ENCODE measurements at places on chromosomes 2 and 18.

DNA sequence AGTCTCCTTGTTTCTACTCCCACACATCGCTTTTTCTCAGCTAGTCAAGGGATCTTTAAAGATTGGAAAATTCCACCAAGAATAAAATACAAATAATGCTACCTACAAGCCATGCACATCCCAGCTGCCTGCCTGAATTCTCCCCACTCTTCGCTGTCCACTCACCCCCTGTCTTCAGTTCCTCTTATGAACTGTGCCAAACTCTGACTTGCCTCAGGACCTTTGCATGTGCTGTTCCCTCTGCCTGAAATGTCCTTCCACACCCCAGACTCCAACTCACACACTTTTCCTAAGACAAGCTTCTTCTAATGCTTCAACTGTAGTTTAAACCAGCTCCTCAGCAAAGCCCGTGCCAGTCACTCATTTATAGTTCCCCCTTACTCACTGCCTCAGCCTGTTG lies 260.0 kb downstream of the NAPG start:
- no peak for DNase-seq

DNA sequence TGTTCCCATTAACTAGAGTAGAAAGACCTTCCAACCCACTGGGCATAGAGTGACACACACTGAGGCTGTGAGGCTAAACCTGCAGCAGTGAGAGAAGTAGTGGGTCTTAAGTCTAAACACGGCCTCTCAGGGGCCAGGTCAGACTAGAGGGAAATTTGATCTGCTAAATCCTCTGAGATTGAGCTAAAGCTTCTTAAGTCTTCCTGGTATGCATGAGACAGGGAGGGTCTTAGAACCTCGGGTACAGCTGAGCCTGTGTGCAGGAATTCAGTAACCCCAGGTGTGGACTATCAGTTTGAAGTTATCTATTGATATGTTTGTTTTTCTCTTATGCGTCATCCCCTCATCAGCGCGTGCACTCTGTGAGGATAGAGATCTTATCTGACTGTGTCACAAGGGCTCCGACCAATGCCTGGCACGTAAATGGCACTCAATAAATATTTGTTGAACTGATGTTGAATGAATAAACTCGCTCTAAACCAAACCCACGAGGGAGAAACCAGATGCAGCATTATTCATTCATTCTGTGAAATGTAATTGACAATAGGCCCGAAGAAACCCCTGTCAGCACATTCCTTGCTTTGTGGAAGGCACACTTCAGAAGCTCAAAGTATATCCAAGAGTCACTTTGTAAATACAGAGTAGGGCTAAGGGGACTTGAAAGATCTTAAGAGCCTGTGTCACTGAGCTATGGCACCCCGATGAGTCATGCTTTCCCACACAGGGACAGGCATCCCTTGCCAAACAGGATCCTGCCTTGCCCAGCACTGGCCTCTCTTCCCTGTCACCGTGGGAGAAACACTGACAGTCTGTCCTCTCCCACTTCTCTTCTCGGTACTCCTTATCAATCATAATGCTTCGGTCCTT lies 21.7 kb upstream of the RAB10 start:
- DNase-seq = peak; percentile 60

DNA sequence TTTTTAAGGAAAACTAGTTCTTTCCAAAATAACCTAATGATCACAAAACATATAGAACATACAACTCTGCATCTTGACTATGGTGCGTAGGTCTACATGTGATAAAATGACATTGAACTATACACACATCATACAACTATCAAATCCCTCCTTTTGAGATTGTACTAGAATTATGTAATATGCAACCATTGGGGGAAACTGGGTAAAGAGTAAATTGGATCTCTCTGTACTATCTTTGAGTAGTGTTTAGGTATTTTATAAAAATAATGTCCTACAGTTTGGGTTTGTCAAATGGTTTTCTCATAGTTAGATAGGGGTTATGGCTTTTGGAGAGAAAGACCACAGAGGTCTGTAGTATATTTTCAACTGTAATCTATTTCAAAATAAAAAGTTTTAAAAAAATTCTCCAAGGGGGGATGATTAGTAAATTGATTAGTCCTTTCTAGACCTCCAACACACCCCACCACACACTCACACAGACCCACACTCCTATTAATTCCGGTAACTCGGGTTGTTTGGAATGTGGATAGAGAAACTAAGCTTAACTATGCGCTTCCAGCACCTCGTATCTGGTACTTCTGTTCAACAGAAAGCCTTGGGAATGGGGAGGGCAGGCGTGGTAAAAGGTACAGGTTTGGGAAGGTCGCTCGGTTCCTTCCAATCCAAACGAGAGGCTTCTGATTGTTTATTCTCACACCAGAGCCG lies 695 bp upstream of the BIRC6 start:
- no peak for DNase-seq

DNA sequence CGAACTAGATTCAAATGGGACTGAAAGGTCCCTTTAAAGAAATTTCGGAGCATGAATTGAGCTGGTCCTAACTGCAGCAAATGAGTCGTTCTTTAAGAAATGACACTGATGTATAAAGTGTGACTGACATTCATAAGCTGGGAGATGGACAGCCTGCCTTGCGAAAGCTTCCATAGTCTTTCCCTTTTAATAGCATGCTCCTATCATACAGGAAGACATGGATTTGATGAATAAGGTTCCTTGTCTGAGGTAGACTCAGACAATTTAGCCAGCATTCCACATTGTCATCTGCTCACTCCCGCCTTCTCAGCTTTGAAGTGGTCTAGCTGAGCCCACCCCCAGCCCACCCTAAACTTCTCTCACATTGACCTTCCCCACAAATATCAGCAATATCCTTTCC lies 264.9 kb downstream of the TSN start:
- no peak for DNase-seq

DNA sequence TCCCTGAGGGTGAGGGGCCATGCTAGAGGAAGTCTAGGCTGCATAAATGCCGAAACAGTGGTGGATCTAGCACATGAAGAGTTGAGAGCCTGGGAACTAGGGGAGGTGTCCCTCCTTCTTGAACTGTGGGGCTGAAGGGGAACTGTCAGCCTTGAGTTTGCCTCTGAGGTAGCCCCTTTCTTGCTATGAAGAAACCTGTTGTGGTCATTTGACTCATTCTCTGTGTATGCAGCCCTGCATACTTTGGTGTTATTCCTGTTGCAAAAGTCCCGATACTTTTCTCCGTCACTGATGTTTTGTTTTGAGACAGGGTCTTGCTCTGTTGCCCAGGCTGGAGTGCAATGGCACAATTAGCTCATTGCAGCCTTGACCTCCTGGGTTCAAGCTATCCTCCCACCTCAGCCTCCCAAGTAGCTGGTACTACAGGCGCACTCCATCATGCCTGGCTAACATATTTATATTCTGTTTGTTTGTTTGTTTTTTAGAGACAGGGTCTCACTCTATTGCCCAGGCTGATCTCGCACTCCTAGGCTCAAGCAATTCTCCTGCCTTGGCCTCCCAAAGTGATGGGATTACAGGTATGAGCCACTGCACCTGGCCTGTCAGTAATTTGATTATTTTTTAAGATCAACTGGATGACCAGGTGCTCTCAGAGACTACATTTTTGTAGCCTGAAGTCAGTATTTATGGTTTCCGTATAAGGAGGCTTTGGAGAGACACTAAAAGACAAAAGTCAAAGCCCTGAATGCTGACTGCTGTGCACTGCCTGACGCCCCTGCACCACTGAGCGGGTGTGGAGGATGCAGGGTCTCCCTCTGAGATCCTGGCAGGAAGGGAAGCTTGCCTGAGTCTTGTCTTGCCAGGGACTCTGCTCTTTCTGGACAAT lies 126.0 kb upstream of the MSH6 start:
- DNase-seq = peak; percentile 80

DNA sequence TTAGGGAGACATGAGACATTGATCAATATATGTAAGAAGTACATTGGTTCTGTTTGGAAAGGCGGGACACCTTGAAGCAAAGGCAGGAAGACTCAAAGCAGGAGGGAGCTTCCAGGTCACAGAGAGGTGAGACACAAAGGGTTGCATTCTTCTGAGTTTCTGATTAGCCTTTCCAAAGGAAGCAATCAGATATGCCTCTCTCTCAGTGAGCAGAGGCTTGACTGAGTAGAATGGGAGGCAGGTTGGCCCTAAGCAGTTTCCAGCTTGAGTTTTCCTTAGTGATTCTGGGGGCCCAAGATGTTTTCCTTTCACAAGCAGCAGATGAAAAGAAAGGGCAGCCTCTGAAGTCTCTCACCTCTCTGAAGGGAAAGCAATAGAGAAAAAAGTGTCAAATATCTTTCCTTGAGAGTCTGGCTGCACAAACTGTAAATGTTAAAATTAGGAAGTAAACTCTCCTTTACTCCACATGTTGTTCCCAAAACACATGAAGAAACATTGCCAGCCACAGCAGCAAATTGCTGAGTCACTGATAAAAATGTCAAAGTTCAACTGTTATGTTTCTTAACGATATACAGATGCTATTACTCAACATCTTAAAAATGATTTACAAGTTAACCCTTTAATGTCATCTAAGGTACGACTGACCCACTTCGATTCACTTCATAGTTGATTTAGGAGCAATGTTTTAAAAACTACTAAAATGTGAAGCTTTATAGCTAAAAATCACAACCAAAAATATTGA lies 40.3 kb downstream of the CYB5A start:
- peak; percentile 86 for DNase-seq

DNA sequence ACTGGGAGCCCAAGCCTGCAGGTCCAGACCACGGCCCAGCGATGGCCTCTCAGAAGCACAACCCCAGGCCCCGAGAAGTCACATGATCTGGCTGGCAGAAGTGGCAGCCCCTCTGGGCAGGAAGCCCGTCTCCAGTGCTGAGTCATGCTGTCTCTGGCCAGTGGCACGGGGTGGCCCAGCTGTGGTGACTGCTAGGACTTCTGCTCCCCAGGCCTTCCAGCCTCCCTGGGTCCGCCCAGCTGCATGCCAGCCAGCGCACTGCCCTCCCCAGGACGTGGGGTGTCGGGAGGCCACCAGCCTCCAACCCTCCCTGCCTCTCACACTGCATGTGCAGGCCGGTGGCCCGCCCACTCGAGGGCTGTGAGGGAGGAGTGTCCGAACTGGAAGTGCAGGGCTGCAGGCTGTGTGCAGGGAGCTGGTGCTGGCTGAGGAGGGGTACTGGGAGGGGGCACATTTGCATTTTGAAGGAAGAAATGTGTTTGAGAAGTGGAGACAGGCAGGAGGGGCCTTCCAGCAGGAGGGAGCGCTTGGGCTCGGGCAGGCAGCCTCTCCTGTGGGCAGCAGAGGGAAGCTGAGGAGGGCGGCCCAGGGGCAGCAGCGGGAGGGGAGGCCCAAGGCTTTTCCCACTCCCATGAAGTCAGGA lies 17.0 kb upstream of the HPCAL1 start:
- peak; percentile 19 for DNase-seq

- no peak for DNase-seq
These were observed 17.2 kb upstream of the NEDD4L start for GRCh38 chr18:58026857-58027256.

- no peak for DNase-seq
These were observed 8.7 kb upstream of the HAT1 start for GRCh38 chr2:171913517-171913916.

DNA sequence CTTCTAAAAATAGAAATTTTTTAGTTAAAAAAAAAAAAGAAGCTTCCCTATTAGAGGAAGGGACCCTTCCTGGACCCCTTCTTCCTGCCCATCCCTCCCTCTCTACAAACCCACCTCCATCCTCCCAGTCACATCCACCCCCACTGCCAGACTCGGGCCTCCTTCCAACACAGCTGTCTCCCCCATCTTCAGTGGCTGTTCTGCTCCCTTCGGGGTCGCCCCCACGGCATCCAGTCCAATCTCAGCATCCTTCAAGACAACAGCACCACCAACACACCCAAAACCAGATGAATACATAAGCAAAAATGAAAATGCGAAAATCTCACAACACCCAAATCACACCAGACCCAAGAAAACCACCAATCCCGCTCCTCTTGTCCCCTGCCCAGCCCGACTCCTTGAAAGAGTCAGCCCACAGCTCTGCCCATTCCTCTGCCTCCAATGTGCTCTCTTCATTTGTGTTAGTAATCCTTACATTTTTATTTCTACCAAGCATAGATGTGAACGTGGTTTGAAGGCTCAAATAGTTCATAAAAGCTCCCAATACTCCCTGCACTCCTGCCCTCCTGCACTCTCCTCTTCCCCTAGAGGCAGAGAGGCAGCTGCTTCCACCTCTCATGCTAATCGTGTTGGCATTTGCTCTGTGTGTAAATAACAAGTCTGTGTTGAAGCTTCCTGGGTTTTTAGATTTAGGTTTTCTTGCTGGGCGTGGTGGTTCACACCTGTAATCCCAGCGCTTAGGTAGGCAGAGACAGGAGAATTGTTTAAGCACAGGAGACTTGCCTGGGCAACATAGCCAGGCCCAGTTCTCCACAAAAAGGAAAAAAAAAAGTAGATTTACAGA lies 37.0 kb downstream of the MAL start:
- DNase-seq = no peak

DNA sequence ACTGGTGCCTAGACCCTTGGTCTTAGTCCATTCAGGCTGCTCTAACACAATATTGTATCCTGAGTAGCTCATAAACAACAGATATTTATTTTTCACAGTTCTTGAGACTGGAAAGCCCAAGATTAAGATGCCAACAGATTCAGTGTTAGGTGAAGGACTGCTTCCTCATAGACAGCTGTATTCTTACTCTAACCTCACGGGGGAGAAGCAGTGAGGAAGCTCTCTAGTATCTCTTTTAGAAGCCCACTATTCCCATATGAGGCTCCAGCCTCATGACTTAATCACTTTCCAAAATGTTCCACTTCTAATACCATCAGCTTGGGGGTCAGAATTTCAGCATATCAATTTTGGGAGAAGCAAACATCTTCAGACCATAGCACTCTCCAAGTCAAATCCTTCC lies 833.4 kb downstream of the LRRTM4 start:
- DNase-seq = no peak

DNA sequence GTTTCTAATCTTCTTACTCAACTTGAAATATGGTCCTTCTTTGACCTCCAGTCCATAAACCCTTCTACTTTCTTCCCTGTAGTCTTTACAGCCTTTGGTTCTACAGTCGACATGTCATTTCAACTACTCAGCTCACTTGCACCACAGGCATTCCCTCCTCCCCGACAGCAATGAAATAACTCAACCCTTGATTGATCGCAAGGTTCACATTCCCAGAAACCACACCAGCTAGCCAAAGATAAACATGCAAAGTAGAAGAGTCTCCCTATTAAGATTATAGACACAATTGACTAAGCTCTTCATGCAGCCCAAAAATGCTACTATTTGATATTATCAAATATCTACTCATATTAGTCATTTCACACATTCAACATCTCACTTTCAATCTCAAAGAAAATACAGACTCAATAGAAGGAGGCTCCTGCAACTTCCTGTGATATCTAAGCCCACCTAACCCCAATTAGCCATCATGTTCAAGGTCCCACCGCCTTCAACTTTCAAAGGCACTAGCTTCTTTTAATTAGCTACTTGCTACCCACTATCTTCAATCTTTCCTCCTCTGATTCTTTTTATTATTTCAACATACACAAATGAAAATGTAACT lies 50.8 kb downstream of the RTTN start:
- DNase-seq = peak; percentile 98

GRCh38 chr2:219929835-219930234 lies 302.4 kb downstream of the SLC4A3 start:
- DNase-seq = no peak

DNA sequence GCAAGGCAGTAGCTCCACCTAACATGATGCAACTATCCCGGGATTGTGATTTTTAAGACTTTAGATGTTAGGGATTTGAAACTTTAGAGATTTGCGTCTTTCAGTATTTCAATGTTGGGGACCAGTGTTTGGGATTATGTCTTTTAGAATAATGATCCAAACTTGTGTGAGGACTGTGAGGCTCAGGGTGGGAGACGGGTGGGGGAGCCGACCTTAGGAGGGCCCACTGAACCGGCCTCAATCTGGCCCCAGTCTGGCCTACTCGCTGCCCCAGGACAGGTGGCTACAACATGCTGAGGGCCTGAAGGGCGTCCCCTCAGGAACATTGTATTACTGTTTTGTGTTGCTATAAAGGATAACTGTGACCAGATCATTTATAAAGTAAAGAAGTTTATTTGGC lies 10.7 kb downstream of the AMER3 start:
- no peak for DNase-seq

Measured in iris pigment epithelial cell (primary cell).